Esophagus muscularis mucosa (tissue), 4 donors: ENCODE measurements at places on chromosomes 6 and 20. TPM values are rescaled to one million over a fixed set of nuclear protein-coding genes. Genes with fewer than 3 reads are reported as not detected.

The NSFL1C gene
- 44.4 TPM for total RNA-seq

The SLC23A2 gene
- 8.7 TPM for total RNA-seq

The MYCT1 gene
- total RNA-seq = 9.1 TPM

The TM9SF4 gene
- total RNA-seq = 19.9 TPM

The SNX9 gene
- 80.5 TPM for total RNA-seq

The LPIN3 gene
- 7.6 TPM for total RNA-seq

The HCRTR2 gene
- not detected for total RNA-seq

The FAM162B gene
- total RNA-seq = 14.7 TPM

The CST5 gene
- 1.4 TPM for total RNA-seq

The KIAA0408 gene
- 25.2 TPM for total RNA-seq

DNA sequence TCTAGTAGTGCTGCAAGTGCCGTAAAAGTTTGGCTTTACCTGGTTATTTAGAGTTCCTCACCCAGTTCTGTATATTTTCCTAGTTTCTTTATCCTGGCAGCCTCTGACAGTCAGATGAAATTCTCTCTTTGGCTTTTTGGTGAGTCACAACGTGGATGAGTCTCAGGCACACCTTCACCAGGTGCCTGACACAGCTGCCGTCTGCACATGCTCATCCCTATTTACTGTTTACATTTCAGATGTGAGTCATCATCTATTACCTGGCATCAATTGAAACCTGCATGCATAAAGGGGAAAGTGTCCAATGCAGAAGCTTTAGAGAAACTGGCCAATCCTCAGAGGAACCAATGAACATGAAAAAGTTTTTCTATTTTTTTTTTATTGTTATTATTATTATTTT is 33.3 kb upstream of the ADGRF4 start:
- peak; percentile 5 for DNase-seq

- DNase-seq = no peak
Measured at GRCh38 chr6:47076422-47077344, 34.6 kb upstream of the ADGRF1 start.

- DNase-seq = no peak
Measured at GRCh38 chr6:170158296-170159021, 132.4 kb downstream of the DLL1 start.

GRCh38 chr6:79923270-79923669 is 24.1 kb downstream of the ELOVL4 start:
- DNase-seq = no peak

DNA sequence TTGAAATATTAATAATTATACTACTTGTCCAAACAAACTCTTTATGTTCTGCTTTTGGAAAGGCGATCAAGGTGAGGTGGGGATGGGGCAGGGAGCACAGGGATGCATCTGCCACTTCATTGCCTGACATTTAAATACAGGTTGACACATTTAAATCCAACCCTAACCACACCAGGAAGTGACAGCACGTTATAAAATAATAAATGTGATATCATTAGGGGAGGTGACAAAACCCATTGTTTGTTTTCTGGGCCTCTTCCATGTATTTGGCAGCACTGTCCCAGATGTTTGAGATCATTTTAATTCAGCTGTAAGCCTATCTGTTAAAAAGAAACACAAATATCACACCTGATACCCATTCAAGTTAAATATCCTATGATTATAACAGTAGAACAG is 342.4 kb upstream of the ARID1B start:
- no peak for DNase-seq

GRCh38 chr6:119347466-119348095 is 2.0 kb downstream of the MAN1A1 start:
- DNase-seq = no peak

GRCh38 chr6:126723541-126724170 is 383.7 kb downstream of the CENPW start:
- no peak for DNase-seq

GRCh38 chr6:37005061-37005810 is at the start of gene FGD2:
FGD2 (plus strand) TSS chr6:37005655; CDS start chr6:37005818, 163 bp downstream.
- DNase-seq = no peak

DNA sequence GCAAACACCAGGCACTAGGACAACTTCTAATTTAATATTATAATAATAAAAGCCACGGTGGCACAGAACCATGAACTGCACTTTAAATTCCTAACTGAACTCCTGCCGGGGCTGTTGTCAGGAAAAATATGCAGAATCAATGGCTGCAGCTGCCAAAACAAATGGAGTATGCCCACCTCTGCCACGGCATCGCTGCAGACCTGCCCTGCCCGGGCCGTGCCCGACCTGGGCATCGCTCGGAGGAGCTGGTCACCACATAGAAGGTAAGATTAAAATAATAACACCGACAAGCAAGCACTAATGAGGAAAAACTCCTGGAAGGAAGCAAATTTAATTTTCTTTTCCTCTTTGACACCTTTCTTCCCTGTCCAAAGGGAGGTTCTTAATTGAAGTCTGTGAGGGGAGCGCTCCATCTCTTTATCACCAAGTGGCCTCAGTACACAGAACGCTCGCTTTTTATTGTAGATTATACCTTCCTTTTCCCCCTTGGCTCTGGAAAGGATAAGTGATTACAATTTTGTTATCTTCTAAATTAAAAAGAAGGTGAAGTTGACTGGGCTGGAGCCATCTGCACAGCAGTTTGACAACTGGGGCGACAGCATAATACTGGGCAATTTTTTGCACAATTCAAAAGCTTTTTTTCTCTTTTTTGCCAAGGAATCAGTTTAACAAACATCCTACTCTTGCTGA is 351.3 kb downstream of the ZFAND3 start:
- DNase-seq = no peak

- DNase-seq = no peak
Measured at GRCh38 chr20:32823078-32823477, 3.3 kb downstream of the MAPRE1 start.

DNA sequence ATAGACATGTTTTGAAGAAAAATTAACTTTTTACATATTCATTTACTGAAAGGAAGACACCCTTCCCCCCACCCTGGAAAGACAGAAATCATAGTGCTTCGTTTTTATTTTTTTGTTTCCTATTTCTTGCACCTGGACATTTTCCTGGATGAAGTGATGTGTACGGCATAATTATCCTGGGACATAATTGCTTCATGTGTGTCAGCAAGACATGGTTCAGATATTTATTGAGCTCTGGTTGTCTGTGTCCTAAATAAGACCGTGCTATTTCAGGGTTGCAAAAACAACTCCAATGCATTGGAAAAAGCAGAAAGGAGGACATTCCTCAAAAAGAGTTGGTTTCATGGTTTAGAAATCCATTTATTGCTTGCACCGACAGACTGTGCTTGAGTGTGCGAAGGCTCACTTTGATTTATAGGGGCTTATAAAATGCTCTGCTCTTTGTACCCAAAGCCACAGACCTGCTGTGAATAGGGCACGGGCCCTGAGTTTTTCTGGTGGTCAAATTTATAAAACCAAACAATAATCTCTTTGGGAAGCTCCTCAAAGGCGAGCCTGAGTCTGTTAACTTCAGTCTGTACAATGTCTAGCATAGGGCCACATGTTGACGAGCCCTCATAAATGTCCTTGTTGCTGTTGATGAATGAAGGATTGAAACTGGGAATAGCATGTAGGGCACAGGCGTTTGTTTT is 179.5 kb downstream of the SOX4 start:
- DNase-seq = no peak

DNA sequence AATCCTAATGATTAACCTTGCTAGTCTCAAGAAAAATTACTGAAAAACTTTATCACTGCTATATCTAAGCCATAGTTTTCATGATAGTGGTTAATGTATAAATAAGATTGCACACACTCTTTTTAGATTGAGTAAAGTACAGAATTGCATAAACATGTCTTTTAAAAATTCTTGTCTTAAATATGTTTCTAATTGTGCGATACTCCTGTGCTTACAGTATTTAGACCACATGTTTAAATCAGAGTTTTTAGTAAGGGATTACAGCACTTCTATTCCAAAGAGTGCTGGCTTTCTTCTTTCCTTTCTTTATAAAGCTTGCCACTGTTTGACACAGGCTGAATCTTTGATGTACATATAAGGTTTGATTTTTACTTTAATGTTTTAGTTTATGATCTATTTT is 36.8 kb upstream of the RGS17 start:
- no peak for DNase-seq

- DNase-seq = no peak
Measured at GRCh38 chr6:52164319-52165094, 21.7 kb upstream of the IL17A start.

GRCh38 chr6:168415993-168416530 is 24.9 kb upstream of the SMOC2 start:
- no peak for DNase-seq

GRCh38 chr6:130893277-130893676 is 66.1 kb downstream of the SMLR1 start:
- DNase-seq = no peak

- DNase-seq = no peak
Measured at GRCh38 chr6:150176659-150177058, 33.8 kb downstream of the PPP1R14C start.

DNA sequence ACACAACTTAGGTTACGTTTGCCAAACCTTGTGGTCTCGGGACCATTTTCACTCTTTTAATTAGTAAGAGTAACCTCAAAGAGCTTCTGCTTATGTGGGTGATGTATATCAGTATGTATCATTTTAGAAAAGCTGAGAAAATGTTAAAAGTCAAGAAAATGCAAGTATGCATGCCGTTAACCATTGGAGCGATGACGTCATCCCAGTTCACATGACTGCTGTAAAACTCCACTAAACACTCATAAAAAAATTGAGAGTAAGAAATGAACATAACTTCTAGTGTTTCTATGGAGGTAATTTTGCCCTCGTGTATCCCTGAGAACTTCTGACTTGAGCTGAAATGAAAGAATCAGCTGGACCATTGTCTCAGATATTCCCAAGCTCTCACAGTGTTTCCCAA is 250.0 kb upstream of the CDH4 start:
- no peak for DNase-seq

GRCh38 chr6:128421788-128422187 is 98.6 kb downstream of the PTPRK start:
- DNase-seq = no peak

GRCh38 chr6:137867685-137868509 is 838 bp downstream of the TNFAIP3 start:
- DNase-seq = no peak

- no peak for DNase-seq
Measured at GRCh38 chr6:88473589-88473988, 307.4 kb upstream of the CNR1 start.

DNA sequence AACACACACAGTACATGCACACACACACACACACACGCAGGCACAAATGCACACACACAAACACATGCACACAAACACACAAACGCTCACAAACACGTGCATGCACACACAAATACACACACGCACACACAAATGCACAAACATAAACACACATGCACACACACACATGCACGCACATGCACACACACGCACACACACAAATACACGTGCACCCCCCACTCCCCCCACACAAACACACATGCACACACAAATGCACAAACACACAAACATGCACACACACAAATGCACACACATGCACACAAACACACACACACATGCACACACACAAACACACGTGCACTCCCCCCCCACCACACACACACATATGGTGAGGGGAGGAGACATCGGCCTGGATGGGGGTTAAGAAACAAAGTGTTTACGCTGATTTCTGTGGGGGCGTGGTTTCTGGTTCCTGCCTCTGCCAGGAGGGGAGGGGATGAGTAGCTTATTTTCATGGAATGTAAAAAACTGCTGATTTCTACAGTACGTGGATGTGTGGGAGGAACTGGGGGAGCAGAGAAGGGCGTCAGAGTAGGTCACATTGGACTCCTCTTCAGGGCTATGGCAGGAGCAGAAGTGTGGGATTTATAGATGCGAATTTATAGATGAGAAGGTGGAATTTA is 607.2 kb downstream of the QKI start:
- DNase-seq = peak; percentile 68

DNA sequence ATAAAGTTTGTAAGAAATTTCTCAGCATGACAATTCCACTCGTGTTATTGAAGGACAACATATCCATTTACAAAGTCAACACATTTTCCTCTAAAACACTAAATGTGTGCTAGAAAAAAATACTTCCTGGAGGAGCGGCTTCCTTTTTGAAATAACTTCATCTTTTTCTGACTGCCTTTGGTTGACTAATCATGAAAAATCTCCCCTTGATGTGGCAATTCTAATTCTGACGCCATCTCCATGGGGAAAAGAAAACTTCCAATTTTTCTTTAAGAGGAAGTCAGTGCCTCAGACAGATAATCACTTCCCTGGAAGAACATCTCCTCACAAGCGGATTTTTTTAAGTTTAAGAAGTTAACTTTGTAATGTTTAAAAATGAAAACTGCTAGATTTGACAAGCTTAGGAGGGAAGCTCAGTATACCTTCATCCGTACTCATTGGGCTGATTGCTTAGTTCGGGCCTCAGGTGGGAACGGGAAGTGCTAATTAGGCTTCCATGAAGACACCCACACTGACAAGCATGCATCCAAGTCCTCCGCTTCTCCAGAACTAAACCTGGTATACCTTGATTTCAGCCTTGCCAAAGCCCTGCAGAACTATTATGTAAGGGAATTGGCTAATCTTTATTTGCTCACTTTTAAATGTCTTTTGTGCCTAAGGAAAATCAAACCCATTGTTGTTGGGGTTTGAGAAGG is 35.1 kb upstream of the DUSP22 start:
- DNase-seq = no peak

DNA sequence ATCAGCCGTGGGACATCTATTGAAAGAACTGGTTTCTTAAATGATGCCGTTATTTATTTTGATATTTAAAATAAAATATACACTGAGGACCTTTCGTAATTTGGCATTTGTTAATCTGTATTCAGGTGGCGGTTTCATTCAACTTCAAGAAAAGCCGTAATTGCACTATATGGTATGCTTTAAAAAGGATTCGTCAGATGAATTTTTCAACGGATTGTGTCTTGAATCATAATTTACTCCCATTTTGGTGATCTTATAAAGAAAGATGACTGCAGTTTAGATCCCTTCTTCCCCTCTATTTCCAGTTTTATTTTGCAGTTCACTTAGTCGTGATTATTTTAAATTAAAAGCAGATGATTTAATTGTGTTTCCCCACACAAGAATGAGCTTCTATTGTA is 761 bp downstream of the KLHL32 start:
- DNase-seq = no peak

GRCh38 chr6:142872376-142872775 is 72.6 kb downstream of the HIVEP2 start:
- DNase-seq = no peak

GRCh38 chr20:35451295-35451694 is 4.1 kb upstream of the CEP250 start:
- no peak for DNase-seq

GRCh38 chr6:22025468-22026163 is 271.2 kb downstream of the PRL start:
- DNase-seq = peak; percentile 87
